ENCODE measurements at places on chromosomes 2 and 18.

- DNase-seq: no peak
These were observed 24.8 kb downstream of the CYRIA start for GRCh38 chr2:16640867-16641266.

GRCh38 chr2:33598561-33599174, 431 bp downstream of the FAM98A start:
- no peak for DNase-seq

GRCh38 chr18:10070561-10071000, 156.8 kb downstream of the VAPA start:
- DNase-seq: no peak

DNA sequence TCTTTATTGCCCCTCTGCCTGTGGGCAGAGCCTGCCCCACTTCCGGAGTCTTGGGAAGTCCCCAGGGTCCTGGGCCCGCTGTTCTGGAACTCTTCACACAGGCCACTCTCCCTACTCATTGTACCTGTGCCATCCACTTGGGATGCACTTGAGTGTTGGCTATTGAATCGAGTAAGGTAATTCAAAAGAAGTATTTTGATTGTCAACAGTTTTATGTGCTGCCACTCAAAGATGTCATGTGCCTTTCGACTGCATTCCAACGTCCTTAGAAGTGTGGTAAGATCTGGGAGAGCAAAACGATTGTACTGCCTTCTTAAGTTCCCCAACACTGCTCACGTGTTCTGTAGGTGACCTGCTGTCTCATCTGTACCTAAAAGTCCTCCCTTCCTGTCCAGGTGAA, 77.0 kb upstream of the SMIM21 start:
- DNase-seq: no peak

- no peak for DNase-seq
These were observed at the start of gene CHST9 for GRCh38 chr18:27185025-27185763. CHST9 (minus strand) TSS chr18:27185308; CDS start chr18:27142809, 42,499 bp downstream.
